CMK (cell line): ENCODE measurements at places on chromosomes 12 and 14.

DNA sequence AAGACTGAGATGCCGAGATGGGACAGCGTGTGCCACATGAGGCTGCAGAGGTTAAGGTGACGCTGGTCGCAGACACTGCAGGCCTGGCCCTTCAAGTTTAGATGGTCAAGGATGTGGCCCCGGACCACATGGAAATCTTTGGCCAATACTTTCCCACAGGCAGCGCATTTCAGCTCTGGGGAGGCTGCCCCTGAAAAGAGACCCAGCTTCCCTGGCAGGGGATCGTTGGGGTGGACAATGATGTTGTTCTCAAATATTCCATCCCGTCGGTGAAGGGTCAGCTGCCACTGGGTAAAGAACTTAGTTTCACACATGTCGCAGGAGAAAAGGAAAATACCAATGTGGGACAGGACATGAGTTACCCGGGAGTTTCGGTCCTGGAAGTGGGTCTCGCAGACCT lies 3.0 kb downstream of the ZBTB39 start:
- no peak for DNase-seq

- peak; percentile 48 for DNase-seq
Observed at GRCh38 chr12:62834406-62834805, 100.5 kb downstream of the PPM1H start.

GRCh38 chr12:51851413-51852124 lies 3.1 kb upstream of the FIGNL2 start:
- peak; percentile 15 for DNase-seq

- no peak for DNase-seq
Observed at GRCh38 chr12:98421316-98421715, 94.1 kb upstream of the TMPO start.

- no peak for DNase-seq
Observed at GRCh38 chr14:64725261-64725815, 21.1 kb downstream of the PLEKHG3 start.

GRCh38 chr14:105841022-105842009 lies 314.9 kb downstream of the TMEM121 start:
- no peak for DNase-seq

GRCh38 chr12:71636704-71637115 lies 26.9 kb downstream of the ZFC3H1 start:
- DNase-seq: peak; percentile 21

DNA sequence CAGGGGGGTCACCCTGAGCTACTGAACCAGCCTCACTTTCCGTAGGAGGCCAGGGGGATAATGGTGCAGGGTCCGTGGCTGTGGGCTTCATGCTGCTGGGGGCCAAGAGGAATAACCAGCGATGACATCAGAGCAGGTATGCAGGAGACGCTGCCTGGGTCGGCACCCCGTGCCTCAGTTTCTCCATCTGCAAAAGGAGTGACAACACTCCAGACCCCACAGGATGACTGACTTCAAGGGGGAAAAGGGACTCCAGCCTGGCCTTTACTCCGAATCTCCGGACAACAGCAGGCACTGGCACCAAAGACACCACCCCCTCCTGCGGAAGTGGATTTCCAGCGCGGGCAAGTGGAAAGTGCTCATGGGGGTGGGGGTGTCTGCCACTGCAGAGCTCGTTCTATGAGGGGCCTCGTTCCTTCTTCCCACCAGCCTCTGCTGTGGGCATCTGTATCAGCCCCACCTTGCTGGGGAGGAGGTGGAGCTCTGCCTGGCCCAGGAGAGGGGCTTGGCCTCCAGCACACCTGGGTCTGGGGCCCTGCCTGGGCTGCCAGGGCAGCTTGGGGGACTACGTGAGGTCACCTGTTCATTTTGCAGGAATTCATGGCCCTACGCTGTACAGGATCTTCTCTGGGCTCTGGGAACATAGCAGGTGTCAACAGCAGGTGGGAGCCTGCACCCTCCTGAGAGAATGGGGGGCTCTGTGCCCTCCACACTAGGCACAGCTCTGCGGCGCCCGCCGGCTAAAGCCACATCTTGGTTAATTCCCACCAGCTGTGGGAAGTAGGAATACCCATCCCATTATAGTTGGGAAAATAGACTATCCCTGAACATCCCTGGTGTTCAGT lies 216.6 kb upstream of the C14orf180 start:
- DNase-seq: no peak

DNA sequence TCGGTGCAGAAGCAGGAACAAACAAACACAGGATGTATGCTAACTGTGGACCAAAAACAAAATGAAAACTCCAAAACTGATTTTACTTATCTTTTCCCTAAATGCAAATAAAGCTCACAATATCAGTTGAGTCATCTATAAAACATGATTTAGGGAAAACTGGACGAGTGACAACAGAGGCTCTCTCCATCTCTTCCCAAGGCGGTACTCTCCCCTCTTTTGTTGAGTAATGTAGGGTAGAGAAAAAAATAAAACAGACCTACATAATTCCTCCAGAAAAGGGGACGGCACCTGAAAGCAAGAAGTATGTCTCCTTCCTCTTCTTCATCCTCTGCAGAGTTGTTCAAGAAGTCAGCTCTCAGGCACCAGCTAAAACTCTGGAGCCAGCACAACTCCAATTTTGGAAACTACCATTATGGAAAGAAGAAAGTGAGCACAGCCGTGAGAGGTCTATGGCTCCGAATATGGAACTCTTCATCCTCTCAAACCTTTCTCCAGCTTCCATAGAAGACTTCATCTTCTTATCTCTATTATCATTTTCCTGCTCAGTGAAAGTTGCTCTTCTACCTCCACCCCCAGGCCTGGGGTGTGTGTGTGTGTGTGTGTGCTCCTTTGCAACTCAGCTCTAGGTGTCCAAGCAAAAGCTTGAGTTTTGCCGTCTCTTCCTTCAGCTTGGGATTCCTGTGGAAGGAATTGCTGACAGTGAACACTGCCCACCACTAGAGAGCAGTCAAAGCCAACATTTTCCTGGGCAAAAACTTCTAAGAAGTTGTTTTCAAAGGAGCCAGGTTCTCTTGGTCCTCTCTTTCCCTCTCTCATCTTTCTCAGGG lies 155.4 kb downstream of the DIO2 start:
- DNase-seq: no peak

GRCh38 chr14:92462568-92462967 lies 51.0 kb upstream of the RIN3 start:
- no peak for DNase-seq

GRCh38 chr12:58443273-58443980 lies 476.9 kb downstream of the LRIG3 start:
- no peak for DNase-seq

GRCh38 chr12:54220092-54220557 lies 31.3 kb upstream of the SMUG1 start:
- DNase-seq: peak; percentile 41

- no peak for DNase-seq
Observed at GRCh38 chr14:20803223-20803622, 579 bp upstream of the RNASE1 start.

DNA sequence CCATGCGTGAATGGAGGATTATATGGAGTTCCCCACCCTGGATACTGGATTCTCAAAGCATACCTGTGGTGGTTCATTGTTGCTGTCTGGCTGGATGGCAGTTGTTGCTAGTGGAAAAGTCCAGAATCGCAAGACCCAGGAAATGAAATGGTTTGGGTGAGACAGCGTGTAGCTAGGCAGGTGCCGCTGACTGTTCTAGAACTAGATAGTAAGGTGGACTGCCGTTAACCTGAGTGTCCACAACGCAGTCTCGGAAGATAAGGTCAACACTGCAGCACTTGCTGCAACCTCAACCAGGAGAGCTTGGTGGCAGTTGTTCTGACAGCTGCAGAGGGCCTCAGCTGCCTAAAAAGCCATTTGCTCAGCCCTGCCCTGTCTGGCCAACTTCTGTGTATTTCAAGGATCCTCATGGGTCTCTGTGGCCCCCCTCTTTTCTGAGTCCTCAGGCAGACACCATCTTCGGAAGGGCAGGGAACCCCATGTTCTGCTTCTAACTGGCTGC lies 15.5 kb upstream of the IRF2BPL start:
- DNase-seq: no peak

DNA sequence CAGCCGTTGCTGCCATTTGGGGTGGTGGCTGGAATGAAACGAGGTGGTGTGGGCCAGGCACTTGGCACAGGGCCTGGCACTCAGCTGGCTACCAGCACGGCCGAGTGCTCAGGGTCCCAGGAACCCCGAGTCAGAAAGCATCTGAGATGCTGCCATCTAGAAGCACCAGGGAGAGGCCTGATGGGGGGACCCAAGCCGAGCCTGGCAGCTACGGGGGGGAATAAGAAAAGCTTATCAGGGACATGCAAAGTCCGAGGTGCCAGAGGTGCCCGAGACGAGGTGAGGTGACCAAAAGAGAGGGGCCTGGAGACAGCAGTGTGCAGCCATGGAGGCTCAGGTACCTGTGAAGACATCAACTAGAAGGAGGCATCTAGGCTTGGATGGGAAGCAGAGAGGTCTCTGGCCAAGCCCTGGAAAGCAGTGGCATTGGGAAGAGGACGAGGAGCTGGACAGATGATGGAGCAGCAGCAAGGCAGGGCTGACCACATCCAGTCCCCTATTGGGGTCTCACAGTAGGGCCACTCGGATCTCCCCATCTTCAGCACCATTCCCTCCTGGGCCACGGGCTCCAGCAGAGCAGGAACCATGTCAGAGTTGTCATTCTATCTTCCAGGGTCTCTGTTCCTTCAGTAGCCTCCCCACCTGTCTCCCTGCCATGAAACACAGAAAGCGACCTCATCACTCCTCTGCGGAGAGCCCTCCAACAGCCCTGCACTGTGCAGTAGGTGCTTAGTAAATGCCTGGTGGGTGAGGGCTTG lies 59.3 kb upstream of the DIO3 start:
- no peak for DNase-seq

- DNase-seq: no peak
Observed at GRCh38 chr12:94020335-94020734, 128.0 kb upstream of the PLXNC1 start.

DNA sequence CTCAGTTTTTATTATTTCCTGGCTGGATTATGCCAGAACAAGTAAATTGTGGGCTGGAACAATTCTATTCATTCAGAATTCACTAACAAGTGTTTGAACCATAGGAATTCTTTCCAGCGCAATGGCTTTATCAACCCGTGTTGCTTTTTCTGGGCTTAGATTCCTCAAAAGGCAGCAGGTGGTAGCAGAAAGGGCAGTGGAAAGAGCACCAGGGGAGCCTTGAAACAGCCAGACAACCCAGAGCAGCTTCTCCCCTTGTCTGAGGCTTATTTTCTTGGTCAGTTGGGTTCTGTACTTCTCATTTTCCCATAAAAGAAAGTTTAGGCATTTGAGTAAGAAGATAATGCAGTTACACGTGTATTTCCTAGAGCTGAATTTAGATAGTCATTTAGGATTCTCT lies 130.7 kb downstream of the OTOGL start:
- no peak for DNase-seq

DNA sequence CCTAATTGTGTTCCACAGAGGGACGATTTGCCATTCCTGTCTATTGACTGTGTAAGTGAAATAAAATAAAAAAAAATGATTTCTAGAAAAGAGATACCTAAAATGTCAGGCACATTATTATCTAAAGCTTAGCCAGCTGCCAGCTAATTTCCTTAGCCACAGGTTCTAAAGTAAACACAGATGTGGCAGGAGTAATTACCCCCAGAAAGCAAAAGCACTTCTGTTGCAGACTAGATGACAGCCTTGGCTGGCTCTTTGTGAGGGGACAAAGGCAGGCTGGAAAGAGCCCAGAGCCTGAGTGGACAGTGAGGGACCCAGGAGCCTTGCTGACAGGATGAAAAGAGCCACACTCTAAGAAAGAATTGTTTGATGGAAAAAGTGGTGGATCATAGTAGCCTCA lies 418.1 kb downstream of the LRIG3 start:
- DNase-seq: no peak

DNA sequence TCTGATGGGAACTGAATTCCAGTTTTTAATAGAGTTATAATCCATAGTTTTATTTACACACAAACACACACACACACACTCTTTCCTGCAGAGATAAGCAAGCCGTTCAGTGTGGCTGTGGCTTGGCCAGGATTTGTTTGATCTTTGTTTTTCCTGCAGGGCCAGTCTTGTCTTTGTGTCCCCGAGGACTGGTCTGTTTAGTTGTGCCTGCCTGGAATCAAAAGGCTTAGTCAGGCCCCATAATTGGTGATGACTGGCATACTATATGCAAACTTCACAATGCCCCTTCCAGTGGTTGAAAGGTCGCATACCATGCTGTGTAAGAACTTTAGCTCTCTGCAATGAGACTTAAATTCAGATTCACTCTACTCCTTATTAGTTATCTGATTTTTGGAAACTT lies 26.0 kb downstream of the WBP11 start:
- DNase-seq: no peak

DNA sequence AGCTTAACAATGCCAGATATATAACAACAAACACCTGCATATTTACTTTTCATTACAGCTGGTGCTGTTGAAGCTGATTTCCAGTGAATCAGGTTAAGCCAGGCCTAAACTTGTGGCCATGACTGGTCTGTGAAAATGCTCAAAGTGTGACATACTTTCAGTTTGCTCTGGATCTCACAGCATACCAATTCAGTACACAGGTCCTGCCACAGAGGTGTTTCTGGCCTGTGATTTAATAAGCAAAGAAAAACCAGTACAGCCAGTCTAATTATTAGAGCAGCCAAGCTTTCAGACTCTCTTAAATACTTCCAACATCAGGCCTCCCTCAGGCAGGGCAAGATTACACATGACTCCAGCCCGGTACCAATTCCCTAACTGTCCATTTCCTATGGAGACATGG lies 27.4 kb upstream of the TMCC3 start:
- DNase-seq: no peak

DNA sequence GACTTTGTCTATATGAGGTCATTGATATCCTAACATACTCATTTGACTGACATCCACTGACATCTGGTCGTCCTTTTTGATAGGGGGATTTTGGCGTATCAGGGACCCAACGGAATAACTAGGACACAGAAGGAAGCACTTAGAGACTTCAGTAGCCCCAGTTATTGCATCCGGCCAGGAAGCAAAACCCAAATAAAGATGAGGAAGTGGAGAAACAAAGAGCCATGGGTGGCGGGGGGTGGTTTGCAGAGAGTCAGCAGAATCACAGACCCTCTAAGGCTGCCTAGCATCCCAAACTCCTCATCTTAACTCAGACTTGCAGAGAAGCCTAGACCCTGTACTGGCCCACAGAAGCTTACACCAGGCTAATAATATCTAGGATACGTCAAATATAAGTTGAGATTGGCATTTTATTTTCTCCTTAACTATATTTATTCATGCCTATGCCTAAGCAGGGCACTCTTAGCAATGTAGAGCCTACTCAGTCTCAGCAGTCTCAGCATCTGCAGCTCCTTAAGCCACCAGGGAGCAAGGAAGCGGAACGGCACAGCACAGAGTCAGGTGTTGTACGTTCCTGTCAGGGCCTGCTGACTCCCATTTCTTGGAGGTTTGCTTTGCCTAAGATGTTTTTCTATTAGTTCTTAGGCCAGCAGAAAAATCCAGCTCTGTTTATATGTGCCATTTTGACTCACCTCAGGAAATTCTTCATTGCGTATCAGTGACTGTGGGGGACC lies 45.1 kb downstream of the KCNA1 start:
- DNase-seq: no peak

- DNase-seq: no peak
Observed at GRCh38 chr12:41908206-41908605, 236.5 kb downstream of the GXYLT1 start.
